ENCODE measurements at places on chromosomes 3 and 15.

DNA sequence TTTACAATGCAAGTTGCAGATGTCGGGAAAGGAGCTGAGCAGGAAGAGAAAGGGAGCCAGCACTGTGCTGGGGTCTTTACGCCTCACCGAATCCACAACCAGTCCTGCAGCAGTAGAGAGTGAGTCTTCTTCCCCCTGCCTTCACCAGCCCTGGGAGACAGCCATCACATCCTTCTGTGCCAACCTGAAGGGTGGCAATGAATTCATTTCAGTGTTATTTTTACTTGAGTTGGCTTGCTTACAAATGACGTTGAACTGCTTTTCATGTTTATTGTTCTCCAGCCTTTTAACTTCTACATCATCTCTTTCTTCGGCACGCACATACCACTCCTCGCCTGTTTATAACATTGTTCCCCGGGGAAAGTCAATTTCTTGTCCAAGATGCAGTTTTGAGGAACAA, 77.1 kb downstream of the TRIM42 start:
- no peak for DNase-seq
- H3K4me1 ChIP-seq: no peaks in the 10 kb centered on the region
- no peaks in the 10 kb centered on the region for H3K27me3 ChIP-seq
- no peak overlapping the region for H3K27ac ChIP-seq
- no peak overlapping the region for H3K4me3 ChIP-seq
- no peaks in the 10 kb centered on the region for H3K36me3 ChIP-seq

DNA sequence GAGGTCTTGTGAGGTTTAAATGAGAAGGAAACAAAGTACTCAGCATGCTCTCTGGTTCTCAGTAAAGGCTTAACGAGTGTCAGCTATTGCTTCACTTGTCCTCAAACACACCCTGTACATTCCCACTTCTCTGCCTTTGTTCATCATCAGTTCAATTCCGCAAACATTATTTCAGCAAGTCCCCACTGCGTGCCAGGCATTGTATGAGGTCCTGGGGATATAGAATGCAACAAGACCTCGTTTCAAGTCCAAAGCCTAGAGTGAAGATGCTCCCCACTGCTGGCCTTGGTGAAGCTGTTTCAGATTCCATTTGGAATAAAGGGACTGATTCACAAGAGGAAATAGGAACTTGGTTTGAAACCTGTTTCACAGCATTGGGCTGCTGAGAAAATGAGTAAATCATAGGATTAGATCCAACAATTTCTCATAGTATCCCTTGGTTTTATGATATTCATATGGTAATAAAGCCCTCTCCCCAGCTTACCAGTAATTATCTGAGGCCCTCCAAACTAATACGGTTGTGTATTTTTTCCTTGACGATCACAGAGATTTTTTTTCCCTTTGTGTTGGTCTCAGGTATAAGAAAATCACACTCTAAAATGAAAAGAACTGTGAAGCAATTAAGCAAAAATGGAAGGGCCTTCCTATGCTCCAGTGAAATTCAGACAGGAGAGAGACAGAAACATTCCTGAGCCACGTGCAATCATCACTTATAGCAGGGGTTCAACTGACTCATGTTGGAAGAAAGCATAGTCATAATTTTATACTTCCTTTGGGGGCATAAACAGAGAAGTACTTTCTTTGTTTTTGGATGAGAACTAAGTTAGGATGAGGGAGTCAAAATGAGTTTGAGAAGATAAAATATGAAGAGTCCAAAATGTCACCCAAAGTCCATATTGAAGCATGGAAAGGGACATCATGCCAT, 258.6 kb downstream of the RORA start:
- no peaks in the 10 kb centered on the region for H3K27me3 ChIP-seq
- no peak overlapping the region for H3K27ac ChIP-seq
- DNase-seq: no peak
- H3K4me3 ChIP-seq: no peak overlapping the region

- peaks cover 43% of the 10 kb centered on the region for H3K4me1 ChIP-seq
- H3K4me3 ChIP-seq: no peak overlapping the region
- no peak for DNase-seq
- no peak overlapping the region for H3K27ac ChIP-seq
These were observed 20.1 kb downstream of the DUSP7 start for GRCh38 chr3:52036222-52036694.

DNA sequence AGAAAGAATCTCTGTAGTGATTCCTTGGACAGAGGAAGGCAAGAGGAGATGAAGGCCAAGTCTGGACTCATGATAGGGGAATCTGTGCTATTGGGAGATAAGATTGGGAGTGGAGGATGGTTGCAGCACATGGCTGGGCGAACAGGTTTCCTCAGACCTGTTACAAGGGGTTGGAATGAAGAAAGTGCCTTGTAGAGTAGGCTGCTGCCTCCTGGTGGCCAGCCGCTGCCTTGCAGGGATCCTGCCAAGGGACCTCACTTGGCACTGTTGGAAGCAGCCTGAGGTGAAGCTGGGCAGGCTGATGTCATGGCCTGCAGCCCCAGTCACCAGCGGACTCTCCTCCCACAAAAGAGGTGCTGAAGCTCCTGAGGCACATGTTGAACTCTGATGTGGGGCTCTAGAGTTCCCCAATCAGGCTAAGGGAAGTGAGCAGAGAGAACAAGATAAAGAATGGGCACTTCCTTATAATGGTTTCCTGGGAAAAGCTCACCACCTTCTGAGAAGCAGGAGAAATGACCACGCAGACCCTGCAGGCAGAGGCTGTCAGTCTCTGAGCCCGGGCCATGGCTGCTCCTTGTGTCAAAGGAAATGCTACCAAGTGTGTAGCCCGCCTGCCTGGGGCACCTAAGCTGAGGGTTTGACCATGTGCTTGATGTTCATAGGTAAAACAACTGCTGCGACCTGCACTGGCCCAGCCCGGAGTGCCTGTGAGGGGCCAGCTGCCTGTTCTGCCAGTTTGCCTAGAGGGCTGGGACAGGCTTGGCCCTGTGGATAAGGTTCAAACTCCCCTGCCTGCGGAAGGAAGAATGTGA, 1.6 kb upstream of the TEX264 start:
- no peak overlapping the region for H3K27ac ChIP-seq
- H3K27me3 ChIP-seq: no peaks in the 10 kb centered on the region
- peaks cover 50% of the 10 kb centered on the region for H3K4me1 ChIP-seq
- peaks cover 24% of the 10 kb centered on the region for H3K36me3 ChIP-seq

- no peaks in the 10 kb centered on the region for H3K27me3 ChIP-seq
- H3K27ac ChIP-seq: no peak overlapping the region
- H3K4me1 ChIP-seq: no peaks in the 10 kb centered on the region
- no peak for DNase-seq
- H3K4me3 ChIP-seq: no peak overlapping the region
These were observed 105.8 kb upstream of the ARL6 start for GRCh38 chr3:97658668-97659285.

GRCh38 chr15:66226736-66227135, 26.8 kb downstream of the MEGF11 start:
- no peak overlapping the region for H3K27ac ChIP-seq
- H3K4me1 ChIP-seq: no peaks in the 10 kb centered on the region
- no peak for DNase-seq

- DNase-seq: no peak
- no peaks in the 10 kb centered on the region for H3K27me3 ChIP-seq
- no peaks in the 10 kb centered on the region for H3K4me1 ChIP-seq
- no peaks in the 10 kb centered on the region for H3K36me3 ChIP-seq
- no peak overlapping the region for H3K27ac ChIP-seq
These were observed 77.8 kb upstream of the TBC1D5 start for GRCh38 chr3:17820275-17820674.
